Temporal lobe (tissue), 4 donors: ENCODE measurements at places on chromosomes 11 and 22. TPM values are rescaled to one million over a fixed set of nuclear protein-coding genes. Genes with fewer than 3 reads are reported as not detected.

SLC7A4 gene
- total RNA-seq = 1.5 TPM

TMPRSS6 gene
- under 0.01 TPM for total RNA-seq

SYT8 gene
- total RNA-seq = not detected

SESN3 gene
- 62.7 TPM for total RNA-seq
